ENCODE measurements at places on chromosomes 16 and 17. TPM values are rescaled to one million over a fixed set of nuclear protein-coding genes. Genes with fewer than 3 reads are reported as not detected.

DNA sequence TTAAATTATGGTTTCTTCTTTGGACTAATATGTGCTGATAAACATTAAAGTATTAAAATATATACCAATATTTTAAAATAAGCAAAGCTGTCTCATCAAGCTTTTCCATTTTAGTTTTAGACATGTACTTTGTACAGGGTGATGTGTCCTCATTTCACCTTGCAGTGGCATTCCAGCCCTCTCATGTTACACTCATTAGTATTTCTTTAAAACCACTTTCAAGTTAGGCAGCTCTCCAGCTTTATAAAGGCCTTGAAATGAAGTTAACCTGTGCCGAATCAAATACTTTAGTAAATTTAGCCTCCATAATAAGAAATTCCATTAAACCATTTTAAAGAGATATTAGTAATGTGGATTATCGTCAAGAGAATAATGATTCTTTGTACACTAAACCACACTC, 107.6 kb upstream of the HLF start:
- DNase-seq = no peak

GRCh38 chr17:50487213-50488096, 8.8 kb downstream of the RSAD1 start:
- no peak for DNase-seq

DNA sequence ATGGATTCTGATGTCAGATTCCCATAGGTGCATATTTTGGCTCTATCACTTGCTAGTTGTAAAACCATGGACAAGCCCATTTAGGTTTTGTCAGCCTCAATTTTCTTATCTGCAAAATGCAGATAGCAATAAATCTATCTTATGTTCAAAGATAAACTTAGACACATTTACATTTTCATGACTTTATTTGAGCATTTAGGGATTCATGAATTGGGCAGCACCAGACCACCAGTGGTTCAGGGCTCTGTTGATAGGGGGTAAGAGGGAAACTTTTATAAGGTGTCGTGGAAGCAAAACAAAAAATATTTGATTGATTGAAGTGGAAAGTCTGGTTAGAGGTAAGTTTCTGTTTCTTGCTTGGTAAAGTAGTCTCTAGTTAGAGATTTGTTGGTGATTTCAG, 17.3 kb downstream of the ARHGAP44 start:
- DNase-seq = no peak

GRCh38 chr17:35742896-35743477, 10.1 kb downstream of the GAS2L2 start:
- peak; percentile 19 for DNase-seq

DNA sequence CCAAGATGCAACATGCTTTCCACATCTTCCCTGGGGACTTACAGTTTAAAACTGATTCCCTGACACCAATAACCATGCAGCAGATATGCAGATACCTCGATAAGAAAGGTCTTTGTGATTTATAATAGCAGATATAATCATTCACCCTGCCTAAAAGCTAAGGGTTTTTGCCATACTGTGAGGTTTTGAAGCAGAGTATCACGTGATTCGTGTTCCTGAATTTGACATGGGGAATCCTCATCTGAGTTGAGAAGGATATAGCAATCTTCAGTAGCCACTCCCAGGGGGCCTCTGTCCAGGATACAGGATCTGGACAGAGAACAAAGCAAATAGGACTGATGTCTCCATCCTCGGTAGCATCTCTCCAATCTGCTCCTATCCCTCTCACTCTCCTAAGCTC, 79.1 kb upstream of the SDK2 start:
- no peak for DNase-seq

DNA sequence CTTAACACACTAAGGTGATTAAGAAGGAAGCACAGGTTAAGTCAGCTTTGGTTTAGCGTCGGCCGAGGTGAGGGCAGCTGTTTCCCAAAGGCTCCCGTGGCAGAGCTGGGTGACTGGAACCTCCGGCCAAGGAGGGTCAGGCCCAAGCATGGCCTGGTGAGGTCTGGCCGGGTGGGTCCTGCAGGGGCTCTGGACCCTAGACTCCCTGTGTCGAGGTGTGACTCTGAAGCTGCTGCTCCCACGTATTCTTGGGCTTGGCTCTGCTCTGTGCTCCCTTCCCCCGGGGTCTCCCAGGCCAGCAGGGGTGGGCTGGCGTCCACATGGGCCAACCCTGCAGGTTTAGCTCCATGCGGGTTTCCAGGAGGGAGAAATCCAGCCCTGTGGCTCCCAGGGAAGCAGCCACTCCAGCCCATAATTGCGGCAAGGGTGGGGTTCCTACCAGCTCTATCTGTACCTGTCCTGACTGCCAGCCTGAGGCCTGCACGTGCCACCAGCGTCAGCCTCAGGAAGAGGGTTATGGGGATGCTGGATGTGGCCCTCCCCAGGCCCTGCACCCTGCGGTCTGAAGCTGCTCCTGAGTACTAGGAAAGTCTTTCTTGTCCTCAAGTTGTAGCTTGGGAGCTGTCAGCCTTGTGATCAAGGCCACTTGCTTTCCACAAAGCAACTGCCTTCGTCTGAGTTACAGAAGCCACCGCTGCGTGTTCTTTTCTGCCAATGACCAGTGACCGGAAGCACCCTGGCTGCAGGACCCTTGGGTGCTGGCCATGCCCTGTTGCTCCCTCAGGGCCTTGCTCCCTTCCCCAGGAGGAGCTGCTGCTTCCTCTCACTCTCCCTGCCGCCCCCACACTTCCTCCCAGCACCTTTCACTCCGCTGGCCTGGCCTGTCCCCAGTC, 4.8 kb downstream of the CDK5R1 start:
- no peak for DNase-seq

- DNase-seq = no peak
Measured at GRCh38 chr16:25950586-25951281, 259.0 kb downstream of the HS3ST4 start.

DNA sequence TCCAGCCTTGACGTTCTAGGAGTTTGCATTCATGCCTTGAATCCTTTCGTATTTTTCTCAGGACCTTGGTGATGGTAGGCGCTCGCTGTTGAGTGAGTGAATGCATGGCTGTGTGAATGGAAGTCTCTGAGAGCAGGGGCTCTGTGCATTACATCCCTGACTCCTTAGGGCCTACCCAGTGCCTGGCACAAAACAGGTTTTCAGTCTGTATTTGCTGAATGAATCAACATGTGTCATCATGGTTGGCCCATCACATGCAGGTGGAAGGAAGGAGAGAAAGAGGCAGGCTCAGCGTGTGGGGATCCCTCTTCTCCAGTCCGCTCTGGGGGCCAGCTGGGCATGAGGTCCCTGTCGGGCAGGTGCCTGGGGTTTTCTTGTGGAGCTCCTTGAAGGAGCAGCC, 8.7 kb downstream of the RAP1GAP2 start:
- DNase-seq = peak; percentile 10

DNA sequence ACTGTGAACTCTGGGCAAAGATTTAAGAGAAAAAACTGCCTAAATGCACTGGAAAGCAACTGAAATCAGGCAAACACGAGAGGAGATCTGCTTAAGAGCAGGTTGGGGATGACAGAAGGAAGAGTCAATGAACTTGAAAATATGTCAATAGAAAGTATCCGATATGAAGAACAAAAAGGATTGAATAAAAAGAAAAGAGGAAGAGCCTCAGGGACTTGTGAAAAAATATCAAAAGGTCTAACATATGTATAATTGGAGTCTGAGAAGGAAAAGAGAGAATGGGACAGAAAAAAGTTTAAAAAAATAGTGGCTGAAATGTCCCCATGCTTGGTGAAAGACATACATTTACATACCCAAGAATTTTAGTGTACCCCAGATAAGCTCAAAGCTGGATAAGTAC, 195.5 kb downstream of the COPRS start:
- no peak for DNase-seq

GRCh38 chr17:81564778-81565177, 12.6 kb upstream of the FAAP100 start:
- no peak for DNase-seq

GRCh38 chr16:1810536-1810935, 16.1 kb downstream of the HAGH start:
- no peak for DNase-seq

DNA sequence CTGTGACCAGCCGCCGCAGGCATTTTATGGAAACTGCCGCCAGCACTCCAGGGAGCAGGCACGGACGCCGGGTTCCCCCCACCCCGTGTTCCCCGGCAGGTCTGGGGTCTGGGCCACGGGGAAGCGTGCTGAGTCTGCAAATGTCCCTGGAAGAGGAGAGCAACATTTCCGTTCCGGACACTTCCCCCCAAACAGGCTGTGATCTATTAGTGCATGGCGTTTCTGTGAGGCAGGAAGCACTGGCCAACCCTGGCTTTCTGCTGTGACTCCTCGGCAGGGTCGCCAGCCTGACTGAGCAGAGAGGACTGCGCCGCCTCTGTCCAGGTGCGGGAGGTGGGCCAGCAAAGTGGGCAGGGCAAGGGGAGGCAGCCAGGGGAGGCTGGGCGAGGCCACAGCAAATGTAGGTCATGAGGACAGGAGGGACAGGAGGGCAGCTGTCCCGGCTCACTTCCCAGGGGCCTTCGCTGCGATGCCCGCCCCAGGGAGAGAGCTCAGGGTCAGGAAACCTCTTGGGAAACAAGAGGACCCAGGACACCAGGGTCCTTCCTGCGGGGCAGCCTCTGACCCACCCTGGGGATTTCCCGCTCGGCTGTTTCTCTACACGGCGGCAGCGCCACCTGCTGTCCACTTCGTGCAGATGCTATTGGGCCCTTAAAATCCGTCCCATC, 9.5 kb downstream of the FOXF1 start:
- DNase-seq = peak; percentile 62

- no peak for DNase-seq
Measured at GRCh38 chr16:2960183-2961010, 3.7 kb upstream of the KREMEN2 start.

- no peak for DNase-seq
Measured at GRCh38 chr16:12677502-12677901, 126.2 kb downstream of the CPPED1 start.

Gene IL17C
- not detected for total RNA-seq

Gene HBQ1
- total RNA-seq = not detected

Gene SPSB3
- total RNA-seq = 25.9 TPM

Gene KRT28
- total RNA-seq = not detected

Gene ERN2
- 0.34 TPM for total RNA-seq

Gene C17orf100
- total RNA-seq = 0.59 TPM

Gene NFATC3
- total RNA-seq = 25.9 TPM

Gene GUCY2D
- total RNA-seq = 0.10 TPM

Gene HOXB7
- 1.1 TPM for total RNA-seq
